GM03348 (cell line): ENCODE measurements at places on chromosomes 11 and 22.
A peak's percentile ranks its signal among the peaks of the same experiment; 100 is the strongest.

GRCh38 chr11:100806296-100806695 is 119.2 kb downstream of the ARHGAP42 start:
- DNase-seq: no peak

GRCh38 chr11:130314184-130314749 is 450 bp downstream of the ZBTB44 start:
- DNase-seq: peak; percentile 88

- peak; percentile 63 for DNase-seq
Observed at GRCh38 chr11:64090806-64091516, 55.2 kb downstream of the FLRT1 start.

- no peak for DNase-seq
Observed at GRCh38 chr22:24992946-24993345, 40.4 kb downstream of the KIAA1671 start.

DNA sequence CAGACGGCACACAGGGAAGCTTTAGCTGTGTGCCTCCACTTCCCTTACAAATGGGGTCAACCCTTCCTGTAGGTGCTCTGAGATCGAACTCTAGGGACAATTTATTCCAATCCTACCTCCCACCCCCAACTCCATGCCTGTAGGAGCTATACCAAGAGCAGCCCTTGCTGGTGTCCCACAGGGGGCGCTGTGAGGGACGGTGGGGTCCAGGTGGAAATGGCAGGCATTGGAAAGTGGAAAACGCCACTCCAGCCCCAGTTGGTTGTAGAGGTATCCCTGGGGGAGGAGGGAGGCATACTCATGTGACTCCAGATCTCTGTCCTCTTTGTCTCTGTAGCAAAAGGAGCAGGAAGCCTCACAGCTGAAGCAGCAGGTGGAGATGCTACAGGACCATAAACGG is 161.3 kb downstream of the MYO18B start:
- no peak for DNase-seq

- DNase-seq: no peak
Observed at GRCh38 chr22:20017622-20017958, 967 bp upstream of the ARVCF start.

DNA sequence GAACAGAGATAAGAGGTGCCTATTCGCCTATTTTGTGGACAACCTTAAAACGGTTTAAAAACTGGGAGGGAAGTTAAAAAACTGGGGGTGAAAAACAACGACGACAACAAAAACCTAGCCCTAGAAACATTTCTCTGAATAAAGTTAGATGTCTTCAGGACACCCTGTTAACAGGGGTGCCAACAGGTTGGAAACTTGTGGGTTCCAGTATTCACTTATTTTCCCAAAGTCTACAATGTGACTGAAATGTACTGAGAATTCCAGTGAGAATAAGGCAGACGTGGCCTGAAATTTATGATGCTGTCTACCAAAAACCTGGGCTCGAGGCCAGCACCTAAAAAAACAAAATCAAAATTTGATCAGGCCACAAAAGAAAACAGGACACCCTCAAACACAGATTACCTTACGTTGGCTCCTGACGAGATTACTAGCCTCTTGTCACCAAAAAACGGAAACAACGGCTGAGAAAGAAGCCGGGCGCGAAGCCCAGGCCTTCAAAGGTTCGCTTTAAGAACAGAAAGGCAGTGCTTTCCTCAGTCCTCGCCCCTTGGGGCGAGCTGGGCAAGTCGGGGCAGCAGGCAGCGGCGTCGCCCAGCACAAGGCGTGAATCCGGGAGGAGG is 906 bp downstream of the CCDC90B start:
- no peak for DNase-seq

- no peak for DNase-seq
Observed at GRCh38 chr11:21963013-21963412, 229.9 kb upstream of the ANO5 start.

- peak; percentile 11 for DNase-seq
Observed at GRCh38 chr11:88103337-88104206, 71.7 kb downstream of the RAB38 start.

GRCh38 chr11:133922078-133922870 is 34.5 kb downstream of the IGSF9B start:
- no peak for DNase-seq

GRCh38 chr22:46139895-46140350 is 10.4 kb upstream of the PPARA start:
- DNase-seq: no peak

DNA sequence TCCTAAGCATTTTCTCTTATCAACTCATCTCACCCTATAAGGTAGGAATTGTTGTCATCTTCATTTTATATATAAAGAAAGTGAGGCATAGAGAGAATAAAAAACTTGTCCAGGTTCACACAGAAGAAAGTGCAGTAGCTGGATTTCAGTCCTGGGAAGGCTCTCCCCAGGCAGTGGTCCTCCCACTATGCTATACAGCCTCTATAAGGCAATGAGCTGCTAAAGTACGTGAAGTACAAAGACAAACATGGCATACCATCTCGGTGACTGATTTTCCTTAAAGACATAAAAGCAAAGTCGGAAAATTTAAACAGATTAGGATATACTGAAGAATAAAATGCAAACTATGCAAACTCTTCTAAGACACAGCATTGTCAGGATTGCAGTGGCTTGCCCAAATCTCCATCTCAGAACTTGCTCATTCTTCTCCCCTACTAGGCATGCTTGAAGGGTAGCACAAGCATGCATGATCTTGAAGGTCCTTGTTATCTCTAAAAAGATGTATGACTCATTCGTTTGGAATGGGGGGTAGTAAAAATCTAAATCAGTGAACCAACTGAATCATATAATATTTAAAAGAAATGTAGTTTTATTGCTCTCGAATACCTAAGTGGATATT is 97.8 kb upstream of the CSNK2A3 start:
- DNase-seq: no peak

DNA sequence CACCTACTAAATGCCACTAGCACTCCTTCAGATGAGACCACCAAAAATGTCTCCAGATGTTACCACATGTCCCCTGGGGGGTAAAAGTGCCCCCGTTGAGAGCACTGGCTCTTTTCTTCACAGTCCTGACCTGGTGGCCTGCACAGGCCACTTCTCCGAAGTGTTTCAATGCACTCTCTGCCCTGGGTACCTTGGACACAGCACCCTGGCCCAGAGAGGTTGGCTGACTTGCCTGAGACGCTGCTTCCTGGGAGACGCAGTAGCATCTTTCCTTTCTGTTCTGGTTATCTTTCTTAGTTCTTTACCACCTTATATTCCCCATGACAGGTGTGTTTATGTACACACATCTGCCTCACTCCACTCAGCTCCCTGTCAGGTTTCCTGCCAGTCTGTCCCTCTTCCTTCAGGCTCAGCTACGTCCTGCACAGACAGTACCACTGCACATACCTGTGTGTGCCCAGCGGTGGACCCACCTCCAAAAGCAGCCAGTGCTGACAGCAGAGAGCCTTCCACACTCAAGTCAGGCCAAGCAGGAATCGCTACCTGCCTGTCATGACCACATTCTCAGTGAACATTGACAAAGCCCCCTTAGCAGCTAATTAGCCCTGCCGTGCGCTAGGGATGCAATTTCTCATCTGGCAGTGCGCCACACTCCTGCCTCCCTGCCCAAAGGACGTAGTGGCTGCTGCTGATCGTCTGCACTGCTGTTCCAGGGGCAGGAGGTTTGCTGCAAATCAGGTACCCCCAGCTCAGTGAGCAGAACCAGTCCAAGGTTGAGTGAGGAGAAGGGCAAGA is 39.0 kb downstream of the FAM83F start:
- DNase-seq: no peak

- DNase-seq: no peak
Observed at GRCh38 chr11:110011595-110011994, 81.6 kb upstream of the ZC3H12C start.

DNA sequence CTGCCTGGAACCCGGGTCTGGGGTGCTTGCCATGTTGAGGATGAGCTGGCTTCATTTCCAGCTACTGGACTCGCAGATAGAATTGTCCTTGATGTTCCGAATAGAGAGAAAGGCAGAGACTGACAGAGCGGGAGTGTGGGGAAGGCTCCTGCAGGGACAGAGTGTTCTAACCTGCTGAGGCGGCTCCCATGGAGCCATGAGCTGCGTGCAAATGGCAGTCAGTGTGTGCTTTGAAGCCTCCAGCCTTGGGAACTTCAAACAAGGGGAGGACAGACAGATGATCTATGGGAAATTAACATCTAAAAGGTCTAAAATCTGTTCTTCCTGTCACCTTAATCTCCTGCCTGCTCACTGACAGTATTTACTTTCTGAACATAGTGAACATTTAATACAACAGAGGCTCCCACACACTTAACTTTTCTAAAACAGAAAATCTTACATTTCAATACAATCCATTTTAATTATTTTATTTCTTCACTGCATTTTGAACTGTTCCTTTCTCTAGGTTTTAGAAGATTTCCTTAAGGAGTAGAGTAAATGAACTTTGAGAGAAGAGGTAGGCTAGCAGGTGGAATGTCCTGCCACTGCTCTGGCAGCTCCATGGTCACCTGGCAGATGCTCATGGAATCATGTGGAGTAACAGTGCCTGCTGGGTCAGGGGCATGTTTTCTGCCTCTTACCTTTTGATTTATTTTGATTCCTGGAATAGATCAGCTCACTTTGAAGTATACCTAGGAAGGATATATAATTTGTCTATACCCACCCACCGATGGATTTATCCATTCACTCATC is 481.7 kb downstream of the NTM start:
- DNase-seq: no peak

DNA sequence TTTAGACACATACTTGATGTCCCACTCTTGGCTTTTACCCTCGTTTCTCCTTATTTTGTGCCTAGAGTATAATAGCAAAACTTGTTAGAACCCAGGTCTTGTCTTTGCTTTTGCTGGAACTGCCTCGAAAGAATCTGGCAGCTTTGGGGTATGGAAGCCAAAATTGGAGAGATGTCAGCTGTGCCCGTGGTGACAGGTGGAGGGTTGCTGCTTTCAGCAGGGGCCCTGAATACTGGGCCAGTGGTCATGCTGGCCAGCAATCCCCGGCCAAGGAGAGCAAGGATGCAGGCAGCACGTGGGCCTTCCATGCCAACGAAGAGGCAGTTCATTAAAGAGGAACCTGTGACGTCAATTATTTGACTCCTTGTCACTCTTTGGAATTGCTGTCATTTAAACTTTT is 181.1 kb downstream of the HIPK3 start:
- no peak for DNase-seq

- no peak for DNase-seq
Observed at GRCh38 chr11:119026970-119027369, 3.7 kb downstream of the SLC37A4 start.

DNA sequence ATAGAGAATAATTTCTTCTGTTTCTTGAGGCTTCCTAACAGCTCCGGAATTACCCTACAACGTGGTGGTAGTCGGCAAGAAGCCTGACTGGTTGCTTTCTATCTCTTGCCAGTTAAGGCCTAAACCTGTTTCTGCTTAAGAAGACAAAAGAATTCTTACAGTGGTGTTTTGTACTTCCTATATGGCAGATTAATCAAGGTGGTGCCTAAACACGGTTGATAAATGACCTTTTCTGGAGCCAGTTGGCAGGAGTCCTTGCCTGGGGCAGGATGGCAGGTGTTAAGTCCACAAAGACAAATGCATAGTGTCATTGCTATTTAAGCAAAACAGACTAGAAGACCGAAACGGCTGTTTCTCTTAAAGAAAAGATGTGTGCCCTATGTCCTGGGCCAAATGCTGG is 9.9 kb downstream of the GVQW3 start:
- no peak for DNase-seq

DNA sequence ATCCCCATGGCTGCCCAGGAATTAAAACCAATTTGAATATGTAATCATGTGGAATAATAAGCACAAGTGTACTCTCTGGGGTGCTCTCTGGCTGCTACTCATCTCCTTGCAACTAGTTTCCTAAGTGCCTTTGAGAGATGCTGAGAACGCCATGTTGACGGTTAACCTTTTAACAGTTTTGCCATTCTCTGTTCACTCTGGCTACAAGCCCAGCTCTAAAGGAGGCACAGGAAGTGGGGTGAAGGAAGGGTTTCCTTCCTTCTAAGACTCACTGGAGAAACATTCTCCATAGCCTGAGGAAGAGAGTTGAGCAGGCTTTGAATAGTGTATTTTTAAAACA is 122.0 kb upstream of the ZC3H12C start:
- peak; percentile 33 for DNase-seq

DNA sequence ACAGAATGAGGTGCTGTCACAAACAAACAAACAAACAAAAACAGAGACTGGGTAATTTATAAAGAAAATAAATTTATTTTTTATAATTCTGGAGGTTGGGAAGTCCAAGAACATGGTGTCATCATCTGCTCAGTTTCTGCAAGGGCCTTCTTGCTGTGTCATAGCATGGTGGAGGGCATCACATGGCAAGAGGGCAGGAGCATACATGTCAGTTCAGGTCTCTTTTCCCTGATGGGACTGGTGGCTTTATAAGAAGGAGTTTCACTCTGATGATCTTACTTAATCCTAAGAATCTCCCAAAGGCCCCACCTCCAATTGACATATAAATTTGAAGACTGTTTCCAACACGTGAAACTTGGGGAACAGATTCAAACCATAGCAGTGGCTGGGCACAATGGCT is 135.7 kb downstream of the NECTIN1 start:
- no peak for DNase-seq

DNA sequence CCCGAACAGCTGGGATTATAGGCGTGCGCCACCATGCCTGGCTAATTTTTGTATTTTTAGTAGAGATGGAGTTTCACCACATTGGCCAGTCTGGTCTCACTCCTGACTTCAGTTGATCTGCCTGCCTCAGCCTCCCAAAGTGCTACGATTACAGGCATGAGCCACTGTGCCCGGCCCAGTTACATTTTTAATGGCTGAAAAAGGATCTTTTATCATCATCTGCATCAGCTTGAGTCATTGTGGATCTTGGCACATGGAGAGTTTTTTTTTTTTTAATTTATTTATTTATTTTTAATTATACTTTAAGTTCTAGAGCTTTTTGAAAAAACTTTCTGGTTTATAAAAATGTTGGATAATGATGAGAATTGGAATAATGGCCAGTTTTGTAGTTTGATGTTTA is 8.6 kb downstream of the IGHMBP2 start:
- DNase-seq: no peak
